ENCODE measurements at places on chromosomes 6 and 20.
A peak's percentile ranks its signal among the peaks of the same experiment; 100 is the strongest.

GRCh38 chr6:41443616-41444525 lies 102.3 kb upstream of the FOXP4 start:
- DNase-seq = no peak

GRCh38 chr20:56503916-56504315 lies 20.6 kb upstream of the FAM209A start:
- DNase-seq = no peak

GRCh38 chr6:149237464-149237863 lies 80.0 kb upstream of the TAB2 start:
- DNase-seq = no peak

DNA sequence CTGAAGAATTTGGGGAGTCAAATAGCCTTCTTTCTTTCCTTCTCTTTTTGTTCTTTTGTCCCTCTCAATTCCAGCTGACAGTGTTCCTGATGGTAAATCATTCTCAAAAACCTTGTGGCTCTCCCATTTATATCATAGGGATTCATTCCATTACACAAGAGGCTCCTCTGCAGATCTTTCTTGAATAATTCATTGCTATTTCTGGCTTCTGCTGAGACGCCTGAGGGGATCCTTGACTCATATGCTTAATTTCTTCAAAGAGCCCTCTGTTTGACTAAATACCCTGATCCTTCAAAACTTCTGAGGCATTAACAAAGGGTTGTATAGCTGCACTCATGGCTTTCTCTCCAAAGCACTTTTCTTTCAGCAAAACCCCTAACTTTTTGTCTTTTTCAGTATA lies 289.3 kb downstream of the FARS2 start:
- no peak for DNase-seq

- DNase-seq = peak; percentile 41
These were observed 129.2 kb upstream of the PRND start for GRCh38 chr20:4592316-4593148.

DNA sequence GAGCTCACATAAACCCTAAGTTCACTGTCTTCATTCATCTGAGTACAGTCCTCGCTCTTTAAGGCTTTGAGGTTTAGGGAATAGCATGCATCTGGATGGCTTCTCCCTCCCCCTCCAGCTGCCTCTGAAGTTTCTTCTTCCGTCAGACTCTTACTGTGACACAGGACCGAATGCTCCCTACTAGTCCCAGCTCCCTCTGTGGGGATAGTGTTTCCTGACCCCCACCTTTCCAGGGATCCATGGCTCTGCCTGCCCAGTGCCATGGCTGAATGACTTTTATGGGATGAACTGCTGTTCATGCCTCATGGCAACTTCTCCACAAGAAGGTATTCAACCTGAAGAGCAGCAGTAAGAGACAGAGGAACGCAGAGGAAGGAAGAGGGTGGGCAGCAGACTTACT lies 79.8 kb upstream of the EMILIN3 start:
- DNase-seq = no peak

DNA sequence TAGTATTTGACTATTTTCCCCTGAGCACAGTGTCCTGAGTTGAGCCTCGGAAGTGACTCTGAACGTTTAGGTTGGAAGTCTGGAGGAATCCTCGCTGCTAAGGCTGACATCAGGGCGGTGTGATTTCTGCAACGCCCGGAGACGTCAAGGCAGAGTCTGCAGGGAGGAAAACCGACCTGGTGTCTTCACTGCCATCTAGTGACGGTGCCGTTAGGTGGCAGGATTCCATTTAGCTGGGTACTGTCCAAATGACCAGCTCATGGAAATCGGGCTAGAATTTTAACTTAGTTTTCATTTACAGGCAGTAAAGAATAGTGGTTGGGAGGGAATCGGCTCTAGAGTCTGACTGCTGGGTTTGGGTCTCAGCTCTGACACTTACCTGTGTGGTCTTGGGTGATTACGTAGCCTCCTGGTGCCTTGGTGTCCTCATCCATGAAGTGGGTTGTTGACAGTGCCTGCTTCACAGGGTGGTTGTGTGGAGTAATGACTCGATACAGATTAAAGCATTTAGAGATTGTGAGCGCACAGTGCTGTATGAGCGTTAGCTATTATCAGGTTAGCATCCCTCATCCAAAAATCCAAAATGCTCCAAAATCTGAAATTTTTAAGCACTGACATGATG lies 35.0 kb downstream of the FOXF2 start:
- DNase-seq = no peak

DNA sequence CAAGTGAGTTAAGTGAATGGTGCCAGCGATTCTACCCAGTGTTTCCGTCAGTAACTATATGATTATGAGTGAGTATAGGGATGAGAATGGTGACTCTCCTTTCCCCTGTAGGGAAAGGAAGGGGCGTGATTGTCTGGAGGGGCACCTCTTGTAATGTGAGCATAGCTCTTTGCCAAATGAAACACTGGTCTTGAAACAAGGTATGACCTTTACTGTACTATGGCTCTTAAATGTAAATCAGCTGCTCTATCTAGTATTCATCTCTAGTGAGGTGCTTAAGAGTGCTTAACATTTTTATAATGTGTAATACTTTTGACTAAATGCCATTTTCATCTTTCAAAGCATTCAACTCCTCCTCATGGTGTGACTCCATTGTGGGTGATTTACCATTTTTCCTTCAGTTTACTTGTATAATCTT lies 11.0 kb downstream of the PANK2 start:
- no peak for DNase-seq

DNA sequence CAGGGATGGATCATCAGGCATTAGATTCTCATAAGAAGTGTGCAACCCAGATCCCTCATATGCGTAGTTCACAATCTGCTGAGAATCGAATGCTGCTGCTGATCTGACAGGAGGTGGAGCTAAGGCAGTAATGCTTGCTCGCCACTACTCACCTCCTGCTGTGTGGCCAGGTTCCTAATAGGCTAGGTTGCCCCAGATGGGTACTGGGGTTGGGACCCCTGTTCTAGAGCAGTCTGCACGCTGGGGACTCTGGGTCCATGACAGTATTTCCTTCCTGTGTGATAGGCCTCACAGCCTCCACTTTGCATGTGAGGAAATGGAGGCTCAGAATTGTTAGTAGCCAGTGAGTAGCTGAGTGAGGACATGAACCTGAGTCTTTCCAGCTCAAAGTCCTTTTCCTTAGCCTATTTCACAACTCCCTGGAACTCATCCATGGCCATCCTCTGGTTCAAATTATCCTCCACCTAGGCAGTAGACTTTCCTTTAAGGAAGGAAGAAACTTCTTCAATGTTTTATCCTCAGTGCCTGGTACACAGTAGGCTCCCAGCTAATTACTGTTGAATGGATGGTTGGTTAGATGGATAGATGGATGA lies 117.2 kb downstream of the SYCP2 start:
- DNase-seq = no peak

Measured in stimulated activated CD8-positive, alpha-beta memory T cell treated with anti-CD3 and anti-CD28 coated beads, Interleukin-15, amount 100 ng/mL, for 48 hours (primary cell).